ENCODE measurements at places on chromosomes 7 and 10. TPM values are rescaled to one million over a fixed set of nuclear protein-coding genes. Genes with fewer than 3 reads are reported as not detected.

Gene CFAP46
- 9.9 TPM for polyA plus RNA-seq

Gene PNLIP
- not detected for polyA plus RNA-seq

Gene LBX1
- not detected for polyA plus RNA-seq

Gene EVX1
- polyA plus RNA-seq, result 0.12 TPM

Gene EPHB6
- 18.9 TPM for polyA plus RNA-seq

Gene SGCE
- 103 TPM for polyA plus RNA-seq

Gene XRCC2
- 6.4 TPM for polyA plus RNA-seq

Gene ALDH18A1
- polyA plus RNA-seq, result 73.0 TPM

Measured in right renal pelvis (tissue), 4 donors.